ENCODE measurements at places on chromosomes 16 and 17. TPM values are rescaled to one million over a fixed set of nuclear protein-coding genes. Genes with fewer than 3 reads are reported as not detected.

DNA sequence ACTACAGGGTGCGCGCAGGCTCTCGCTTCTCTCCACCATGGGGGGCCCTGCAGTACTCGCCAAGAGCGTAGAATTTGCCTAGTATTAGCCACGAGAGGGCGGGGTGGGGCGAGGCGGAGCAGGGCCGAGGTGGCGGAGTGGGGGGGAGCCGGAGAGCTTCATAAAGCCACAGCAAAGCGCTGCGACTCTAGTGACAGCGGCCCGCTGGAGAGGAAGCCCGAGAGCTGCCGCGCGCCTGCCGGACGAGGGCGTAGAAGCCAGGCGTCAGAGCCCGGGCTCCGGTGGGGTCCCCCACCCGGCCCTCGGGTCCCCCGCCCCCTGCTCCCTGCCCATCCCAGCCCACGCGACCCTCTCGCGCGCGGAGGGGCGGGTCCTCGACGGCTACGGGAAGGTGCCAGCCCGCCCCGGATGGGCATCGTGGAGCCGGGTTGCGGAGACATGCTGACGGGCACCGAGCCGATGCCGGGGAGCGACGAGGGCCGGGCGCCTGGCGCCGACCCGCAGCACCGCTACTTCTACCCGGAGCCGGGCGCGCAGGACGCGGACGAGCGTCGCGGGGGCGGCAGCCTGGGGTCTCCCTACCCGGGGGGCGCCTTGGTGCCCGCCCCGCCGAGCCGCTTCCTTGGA lies at the start of gene TBX21:
TBX21 (plus strand) TSS at position 190 of the 627 bp plus-strand sequence; CDS start at position 409, 219 bp downstream.
- peak within 1 kb of the TSS; percentile 94 for H3K27ac ChIP-seq
- H3K4me1 ChIP-seq, result peaks cover 36% of the 10 kb centered on the region
- peaks cover 14% of the 10 kb centered on the region for H3K27me3 ChIP-seq

- H3K4me1 ChIP-seq, result peaks cover 3% of the 10 kb centered on the region
- no peaks in the 10 kb centered on the region for H3K27me3 ChIP-seq
- no peak overlapping the region for H3K4me3 ChIP-seq
- H3K27ac ChIP-seq, result no peak overlapping the region
- H3K36me3 ChIP-seq, result peaks cover 10% of the 10 kb centered on the region
These were observed 10.5 kb downstream of the AP2B1 start for GRCh38 chr17:35597604-35598003.

GRCh38 chr16:30002614-30003346 lies 6.7 kb downstream of the INO80E start:
- DNase-seq, result no peak
- H3K27ac ChIP-seq, result no peak overlapping the region
- peaks cover 5% of the 10 kb centered on the region for H3K36me3 ChIP-seq
- no peak overlapping the region for H3K4me3 ChIP-seq

- no peaks in the 10 kb centered on the region for H3K27me3 ChIP-seq
- H3K4me1 ChIP-seq, result peaks cover 2% of the 10 kb centered on the region
- no peak overlapping the region for H3K4me3 ChIP-seq
- H3K27ac ChIP-seq, result no peak overlapping the region
These were observed 80.8 kb upstream of the RNU2-1 start for GRCh38 chr17:43314611-43315011.

DNA sequence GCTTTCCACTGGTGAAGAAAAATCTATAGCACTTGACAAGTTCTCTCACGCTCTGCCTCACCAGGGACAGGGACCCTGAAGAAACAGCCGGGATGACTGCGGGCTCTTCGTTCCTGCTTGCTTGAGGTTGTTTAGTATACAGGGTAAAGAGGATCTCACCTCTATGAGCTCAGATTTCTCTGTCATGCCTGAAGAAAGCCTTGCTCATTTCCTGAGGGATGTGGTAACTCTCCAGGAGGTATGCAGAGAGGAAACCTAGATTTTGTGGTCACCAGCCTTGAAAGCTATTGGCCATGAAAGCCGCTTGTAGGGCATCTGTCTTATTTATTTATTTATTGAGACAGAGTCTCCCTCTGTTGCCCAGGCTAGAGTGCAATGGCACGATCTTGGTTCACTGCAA lies 23.2 kb downstream of the USP43 start:
- no peaks in the 10 kb centered on the region for H3K36me3 ChIP-seq
- no peak for DNase-seq
- peaks cover 44% of the 10 kb centered on the region for H3K27me3 ChIP-seq
- H3K27ac ChIP-seq, result no peak overlapping the region

GRCh38 chr17:15351478-15351840 lies 10.1 kb upstream of the TEKT3 start:
- no peak for DNase-seq
- no peak overlapping the region for H3K27ac ChIP-seq
- H3K4me3 ChIP-seq, result no peak overlapping the region
- H3K4me1 ChIP-seq, result no peaks in the 10 kb centered on the region
- H3K27me3 ChIP-seq, result peaks cover 54% of the 10 kb centered on the region
- no peaks in the 10 kb centered on the region for H3K36me3 ChIP-seq

Gene SNTB2
- total RNA-seq, result 17.9 TPM
